ENCODE measurements at places on chromosomes 5 and 9.

GRCh38 chr5:66841264-66841663 lies 245.1 kb downstream of the MAST4 start:
- DNase-seq: no peak

- DNase-seq: no peak
These were observed 60.8 kb upstream of the IRX4 start for GRCh38 chr5:1943481-1943880.

- DNase-seq: no peak
These were observed 697.0 kb upstream of the SEMA6A start for GRCh38 chr5:117271656-117272055.

DNA sequence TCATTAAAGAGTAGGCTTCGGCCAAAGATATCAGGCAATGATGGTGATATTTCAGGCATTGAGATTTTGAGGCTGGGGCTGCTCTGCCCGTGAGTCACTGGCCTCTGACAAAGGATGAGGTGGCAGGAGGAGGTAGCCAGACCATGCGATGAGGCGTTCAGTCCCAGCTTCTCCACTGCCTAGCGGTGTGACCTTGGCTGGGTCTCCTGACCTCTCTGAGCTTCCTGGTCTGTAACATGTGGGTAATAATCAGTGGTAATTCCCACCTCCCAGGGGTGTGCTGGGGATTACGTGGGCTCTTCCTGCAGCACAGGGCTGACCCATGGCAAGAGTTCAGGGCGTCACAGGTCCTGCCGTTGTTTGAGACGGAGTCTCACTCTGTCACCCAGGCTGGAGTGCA lies 73.2 kb upstream of the RAPGEF1 start:
- no peak for DNase-seq
